Left cardiac atrium (tissue), 4 donors: ENCODE measurements at places on chromosomes 5 and 9. TPM values are rescaled to one million over a fixed set of nuclear protein-coding genes. Genes with fewer than 3 reads are reported as not detected.

The SPINK1 gene
- total RNA-seq, result not detected

The ARID3C gene
- total RNA-seq, result not detected

The IFNK gene
- total RNA-seq, result not detected

The NXNL2 gene
- total RNA-seq, result not detected

The MARCHF3 gene
- total RNA-seq, result 17.4 TPM

The TMC1 gene
- 0.27 TPM for total RNA-seq

The SLC25A2 gene
- not detected for total RNA-seq

- DNase-seq, result no peak
These were observed 183.9 kb downstream of the LRRC70 start for GRCh38 chr5:62762503-62762902.

DNA sequence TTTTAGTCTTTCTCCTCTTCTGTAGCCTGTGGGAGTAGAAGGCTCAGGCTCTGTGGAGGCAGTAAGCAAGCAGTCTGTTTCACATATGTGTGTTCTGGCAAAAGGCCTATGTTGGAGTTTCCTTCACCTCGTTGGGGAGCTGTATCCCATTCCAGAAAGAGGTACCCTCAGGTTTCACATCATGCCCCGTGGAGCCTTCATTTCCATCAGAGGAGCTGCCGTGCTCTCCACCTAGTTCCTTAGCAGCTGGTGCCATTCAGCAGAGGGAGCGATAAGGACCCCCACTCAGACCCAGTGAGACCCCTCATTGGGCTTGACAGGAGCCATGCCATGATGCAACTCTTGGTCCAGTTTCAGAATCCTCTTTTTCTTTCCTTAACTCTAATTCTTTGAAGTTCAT, 50.6 kb upstream of the ANGPTL2 start:
- DNase-seq, result no peak

DNA sequence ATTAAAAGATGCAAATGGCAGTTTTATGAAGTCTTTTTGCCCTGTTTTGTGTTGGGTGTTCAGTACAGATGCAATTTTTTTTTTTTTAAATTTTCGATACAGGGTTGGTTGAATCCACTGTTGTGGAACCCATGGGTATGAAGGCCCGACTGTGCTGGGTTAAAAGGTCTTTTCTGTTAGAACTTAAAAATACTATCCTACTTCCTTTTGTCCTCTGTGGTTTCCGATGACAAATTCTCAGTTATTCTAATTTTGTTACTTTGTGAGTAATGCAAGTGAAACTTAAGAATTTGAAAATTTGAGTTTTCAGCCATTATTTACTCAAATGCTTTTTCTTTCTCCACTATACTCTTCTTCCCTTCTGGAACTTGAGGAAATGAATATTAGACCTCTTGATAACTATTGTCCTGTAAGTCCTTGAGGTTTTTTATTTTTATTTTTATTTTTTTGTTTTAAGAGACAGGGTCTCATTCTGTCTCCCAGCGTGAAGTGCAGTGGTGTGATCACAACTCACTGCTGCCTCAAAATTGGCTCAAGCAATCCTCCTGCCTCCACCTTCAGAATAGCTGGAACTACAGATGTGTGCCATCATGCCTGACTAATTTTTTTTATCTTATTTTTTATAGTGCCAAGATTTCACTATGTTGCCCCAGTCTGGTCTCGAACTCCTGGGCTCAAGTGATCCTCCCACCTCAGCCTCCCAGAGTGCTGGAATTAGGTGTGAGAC, 67.5 kb downstream of the ZCCHC7 start:
- no peak for DNase-seq

GRCh38 chr5:144289277-144289676, 118.6 kb downstream of the KCTD16 start:
- DNase-seq, result no peak

- DNase-seq, result no peak
These were observed 45.9 kb downstream of the PKD2L2 start for GRCh38 chr5:137935190-137935589.

- no peak for DNase-seq
These were observed 23.8 kb downstream of the FGD3 start for GRCh38 chr9:92971121-92971520.

DNA sequence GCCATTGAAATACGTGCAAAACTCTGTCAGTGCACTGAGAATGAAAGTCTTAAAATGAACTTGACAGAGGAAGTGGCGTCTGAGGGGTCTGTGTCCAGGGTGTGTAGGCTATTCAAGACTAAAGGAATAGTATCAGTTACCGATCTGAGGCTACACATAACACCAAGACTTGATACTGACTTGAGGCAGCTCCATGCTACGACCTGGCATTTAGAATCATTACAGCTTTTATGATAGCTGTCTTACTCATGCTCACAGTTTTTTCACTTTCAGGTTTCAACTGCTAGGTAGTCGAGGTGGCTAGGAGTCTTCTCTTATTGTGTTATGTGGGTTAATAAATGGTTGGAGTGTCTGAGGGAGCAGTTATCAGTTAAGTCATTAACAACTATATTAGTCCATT, 92.8 kb upstream of the SLCO6A1 start:
- no peak for DNase-seq

DNA sequence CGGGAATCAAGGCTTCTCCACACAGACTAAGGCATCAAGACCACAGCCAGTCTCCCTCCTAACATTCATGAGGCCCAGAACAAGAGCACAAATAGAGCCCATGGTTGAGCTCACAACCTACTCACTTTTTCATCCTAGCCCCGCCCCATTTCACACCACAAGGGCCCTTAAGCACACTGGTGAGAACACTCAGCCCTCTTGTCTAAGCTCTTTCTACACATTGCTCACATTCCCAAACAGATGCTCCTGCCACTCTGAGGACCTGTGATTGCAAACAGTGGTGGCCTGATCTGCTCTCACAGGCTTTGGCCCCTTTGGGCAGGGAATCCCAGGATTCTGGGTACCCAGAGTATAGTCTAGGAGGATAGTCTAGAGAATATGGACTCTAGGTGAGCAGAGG, 54.0 kb downstream of the FEM1C start:
- no peak for DNase-seq

GRCh38 chr5:176550275-176550831, 1.2 kb downstream of the CDHR2 start:
- DNase-seq, result no peak

- DNase-seq, result no peak
These were observed 74.4 kb upstream of the ATP10B start for GRCh38 chr5:160926428-160926827.

GRCh38 chr9:97315550-97315949, 8.1 kb downstream of the CCDC180 start:
- DNase-seq, result no peak

- no peak for DNase-seq
These were observed 159.6 kb upstream of the STK32A start for GRCh38 chr5:147075187-147075586.

GRCh38 chr5:105101577-105101976, 1539.0 kb upstream of the NUDT12 start:
- no peak for DNase-seq

GRCh38 chr9:86642721-86643120, 288.5 kb upstream of the TUT7 start:
- no peak for DNase-seq

- DNase-seq, result no peak
These were observed 644.4 kb downstream of the PDE4D start for GRCh38 chr5:59249160-59249559.

- no peak for DNase-seq
These were observed 71.3 kb upstream of the OTULINL start for GRCh38 chr5:14510156-14510734.

- DNase-seq, result no peak
These were observed 150.9 kb downstream of the ISOC1 start for GRCh38 chr5:129245489-129245888.

- DNase-seq, result no peak
These were observed 178.5 kb downstream of the ADAMTS12 start for GRCh38 chr5:33713136-33713765.

GRCh38 chr5:140219068-140219991, 44.3 kb downstream of the CYSTM1 start:
- DNase-seq, result no peak

DNA sequence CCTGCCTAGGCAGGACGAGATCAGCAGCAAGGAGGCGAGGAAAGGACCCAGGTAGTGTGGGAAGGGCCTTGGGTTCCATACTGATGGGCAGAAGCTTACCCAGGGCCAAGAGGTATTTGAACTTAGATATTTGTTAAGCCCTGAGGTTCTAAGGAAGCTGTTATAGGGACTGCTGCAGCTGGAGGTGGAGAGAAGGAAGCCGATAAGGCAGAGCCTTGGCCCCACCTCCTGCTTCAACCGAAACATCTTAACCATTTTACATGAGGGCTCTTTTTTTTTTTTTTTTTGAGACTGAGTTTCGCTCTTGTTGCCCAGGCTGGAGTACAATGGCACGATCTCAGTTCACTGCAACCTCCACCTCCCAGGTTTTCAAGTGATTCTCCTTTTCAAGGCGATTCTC, 8.6 kb upstream of the AQP3 start:
- no peak for DNase-seq

- DNase-seq, result no peak
These were observed 194.8 kb upstream of the FBXL7 start for GRCh38 chr5:15304914-15305834.

DNA sequence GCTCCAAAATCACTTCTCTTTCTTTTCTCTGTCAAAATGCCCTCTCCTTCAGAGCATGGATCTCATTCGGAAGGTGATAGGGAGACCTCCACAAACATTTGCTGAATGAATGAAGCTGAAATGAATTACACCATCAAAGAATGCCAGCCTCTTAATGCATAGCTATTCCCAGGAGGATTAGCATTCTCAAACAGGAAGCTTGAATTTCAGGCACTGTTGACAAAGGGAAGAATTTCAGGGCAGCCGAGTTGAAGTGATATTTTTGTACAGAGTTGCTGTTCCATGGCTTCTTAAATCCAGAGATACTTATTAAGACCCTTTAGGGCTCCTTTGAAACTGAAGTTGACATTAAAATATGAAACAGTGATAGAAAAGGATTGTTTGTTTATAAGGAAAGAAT, 18.8 kb downstream of the HBEGF start:
- no peak for DNase-seq

DNA sequence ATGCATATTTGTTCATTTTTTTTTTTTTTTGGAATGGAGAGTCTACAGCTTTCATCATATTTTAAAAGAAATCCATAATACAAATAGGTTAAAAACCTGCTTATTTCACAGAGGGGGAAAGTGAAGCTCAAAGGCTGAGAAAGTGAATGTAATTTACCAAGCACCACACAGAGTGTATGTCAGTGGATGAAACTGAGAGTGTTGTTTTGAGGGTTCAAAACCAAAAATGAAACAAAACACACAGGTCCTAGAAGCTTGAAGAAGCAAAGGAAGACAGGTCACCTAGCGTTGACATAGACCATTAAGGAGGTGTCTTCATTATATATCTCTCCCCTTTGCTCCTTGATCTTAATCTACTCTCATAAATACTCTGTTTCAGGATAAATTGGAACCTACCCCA, 7.5 kb downstream of the NMUR2 start:
- no peak for DNase-seq

DNA sequence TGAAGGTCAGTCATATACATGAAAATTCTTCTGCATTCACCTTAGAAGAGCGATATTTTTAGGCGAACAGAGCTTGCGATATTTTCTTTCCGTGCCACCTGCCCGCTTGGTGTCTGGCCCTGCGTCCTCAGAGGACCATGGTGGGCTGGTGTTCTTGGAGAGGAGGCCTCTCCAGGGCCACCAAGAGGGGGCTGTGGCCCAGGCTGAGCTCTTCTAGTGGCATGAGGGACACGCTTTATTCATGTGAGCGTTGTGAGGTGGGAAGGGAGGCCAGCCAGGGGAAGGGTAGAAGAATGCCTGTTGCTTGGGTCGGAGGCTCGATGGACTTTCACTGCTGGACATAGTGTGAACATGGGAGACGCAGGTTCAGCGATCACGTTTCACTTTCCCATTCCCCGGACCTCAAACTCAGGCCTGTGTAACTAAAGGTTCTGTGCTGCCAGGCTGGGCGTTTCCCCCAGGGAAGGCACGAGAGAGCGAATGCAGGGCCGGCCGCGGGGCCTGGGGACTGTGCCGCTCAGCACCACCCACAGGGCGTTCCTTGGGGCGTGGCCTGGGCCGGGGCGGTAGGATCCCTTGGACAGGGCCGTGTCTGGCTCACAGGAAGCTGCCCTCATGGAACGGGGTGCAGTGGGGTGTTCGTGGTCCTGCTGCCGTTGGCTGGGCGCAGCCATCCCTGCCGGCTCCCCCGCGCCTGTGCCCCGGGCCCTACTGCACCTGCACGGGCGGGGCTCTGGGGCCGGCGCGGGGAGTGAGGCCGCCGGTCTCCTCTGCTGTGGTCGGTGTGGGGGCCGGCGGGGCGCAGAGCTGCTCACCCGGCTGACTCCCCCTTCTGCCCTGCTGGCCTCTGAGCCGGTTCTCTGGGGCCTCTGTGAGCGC, 40.7 kb upstream of the CLPTM1L start:
- peak; percentile 90 for DNase-seq

GRCh38 chr5:78360674-78360923, 182 bp downstream of the SCAMP1 start:
- DNase-seq, result no peak

GRCh38 chr5:92513067-92513466, 1068.0 kb downstream of the NR2F1-AS1 start:
- no peak for DNase-seq

DNA sequence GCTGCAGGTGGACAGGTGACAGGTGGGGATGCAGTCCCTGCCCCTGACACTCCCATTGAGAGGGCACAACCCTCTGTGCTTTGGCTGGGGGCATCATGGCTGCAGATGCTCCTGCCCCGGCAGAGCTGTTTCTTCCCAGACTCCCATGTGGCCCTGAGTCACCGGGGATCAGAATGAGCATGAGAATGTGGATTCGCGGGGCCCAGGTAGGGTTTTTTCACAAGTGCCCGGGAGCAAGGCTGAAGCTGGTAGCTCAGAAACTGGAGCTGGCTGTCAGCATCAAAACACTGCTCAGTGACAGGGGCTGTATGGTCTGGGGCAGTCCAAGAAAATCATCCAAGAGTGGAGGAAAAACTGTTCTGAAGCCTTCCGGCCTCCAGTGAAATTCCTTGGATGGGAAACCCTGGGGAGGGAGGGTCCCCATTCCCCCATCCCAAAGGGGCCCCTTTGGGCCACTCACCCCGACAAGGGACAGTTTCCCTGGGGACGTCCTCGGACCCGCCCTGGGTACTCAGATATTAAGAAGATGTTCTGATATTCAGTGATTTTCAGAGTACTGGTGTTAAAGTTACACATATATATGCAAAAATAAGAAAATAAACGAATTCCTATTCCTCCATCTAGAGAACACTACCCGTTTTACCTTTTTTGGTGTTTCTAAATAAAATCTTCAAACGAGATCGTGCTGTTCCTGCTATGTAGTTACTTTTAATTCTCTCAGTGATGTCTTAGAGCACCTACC, 120.1 kb upstream of the LPCAT1 start:
- DNase-seq, result no peak

- no peak for DNase-seq
These were observed 1341.8 kb upstream of the CDH9 start for GRCh38 chr5:28380167-28380566.

DNA sequence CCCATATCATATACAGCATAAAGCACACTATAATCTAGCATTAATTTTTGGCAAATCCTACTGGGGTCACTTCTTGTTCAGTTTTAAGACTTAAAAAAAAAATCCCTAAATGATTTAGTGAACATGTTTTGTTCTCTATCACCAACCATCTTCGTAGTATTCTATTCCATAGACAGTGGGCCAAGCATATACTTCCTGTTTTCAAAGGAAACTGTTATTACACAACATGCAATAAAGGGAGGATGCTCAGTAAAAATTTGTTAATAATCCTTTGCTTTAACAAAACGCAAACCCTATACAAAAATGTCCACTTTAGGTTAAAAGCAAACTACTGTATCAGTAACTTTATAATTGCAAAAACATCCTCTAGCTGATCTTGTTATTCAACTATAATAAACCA, 13.0 kb downstream of the CCNH start:
- no peak for DNase-seq
